NCI-H187 (cell line): ENCODE measurements at places on chromosomes 2 and 18.

GRCh38 chr18:3902676-3903075 is 452.7 kb downstream of the TGIF1 start:
- no peak for DNase-seq

DNA sequence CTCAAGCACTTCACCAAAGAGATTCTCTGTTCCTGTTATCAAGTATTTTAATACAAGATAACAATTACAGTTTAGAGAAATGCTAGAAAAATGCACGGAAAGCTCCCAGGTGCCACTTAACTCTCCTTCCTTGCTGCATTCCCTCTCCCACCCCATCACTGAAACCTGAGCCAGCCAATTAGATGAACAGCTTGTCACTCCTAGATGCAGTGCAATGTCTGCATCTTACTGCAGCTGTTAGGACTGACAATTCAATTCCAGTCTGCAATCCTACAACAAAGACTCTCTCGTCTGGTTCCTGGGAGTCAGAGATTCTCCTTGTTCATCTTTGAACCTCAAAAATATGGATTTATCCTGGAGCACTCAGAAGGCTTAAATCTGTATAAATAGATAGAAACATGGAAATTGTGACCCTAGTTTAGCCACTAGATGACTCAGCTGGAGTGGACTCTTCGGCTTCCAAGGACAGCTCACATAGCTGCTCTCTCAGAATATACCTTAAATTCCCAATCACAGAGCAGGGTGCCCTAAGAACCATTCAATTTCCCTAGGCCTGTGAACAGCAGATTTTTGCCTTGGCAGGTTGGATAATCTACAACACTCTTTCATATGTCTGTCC is 311.1 kb downstream of the NRXN1 start:
- peak; percentile 63 for DNase-seq

GRCh38 chr2:144027593-144027992 is 492.3 kb downstream of the ZEB2 start:
- DNase-seq, result no peak

GRCh38 chr2:58289029-58289428 is 47.9 kb upstream of the FANCL start:
- no peak for DNase-seq

GRCh38 chr18:13216092-13216582 is 2.4 kb upstream of the LDLRAD4 start:
- DNase-seq, result peak; percentile 29

- DNase-seq, result no peak
Observed at GRCh38 chr2:133365117-133365516, 203.1 kb downstream of the NCKAP5 start.

GRCh38 chr18:58842978-58843687 is 21.5 kb upstream of the ZNF532 start:
- DNase-seq, result no peak

DNA sequence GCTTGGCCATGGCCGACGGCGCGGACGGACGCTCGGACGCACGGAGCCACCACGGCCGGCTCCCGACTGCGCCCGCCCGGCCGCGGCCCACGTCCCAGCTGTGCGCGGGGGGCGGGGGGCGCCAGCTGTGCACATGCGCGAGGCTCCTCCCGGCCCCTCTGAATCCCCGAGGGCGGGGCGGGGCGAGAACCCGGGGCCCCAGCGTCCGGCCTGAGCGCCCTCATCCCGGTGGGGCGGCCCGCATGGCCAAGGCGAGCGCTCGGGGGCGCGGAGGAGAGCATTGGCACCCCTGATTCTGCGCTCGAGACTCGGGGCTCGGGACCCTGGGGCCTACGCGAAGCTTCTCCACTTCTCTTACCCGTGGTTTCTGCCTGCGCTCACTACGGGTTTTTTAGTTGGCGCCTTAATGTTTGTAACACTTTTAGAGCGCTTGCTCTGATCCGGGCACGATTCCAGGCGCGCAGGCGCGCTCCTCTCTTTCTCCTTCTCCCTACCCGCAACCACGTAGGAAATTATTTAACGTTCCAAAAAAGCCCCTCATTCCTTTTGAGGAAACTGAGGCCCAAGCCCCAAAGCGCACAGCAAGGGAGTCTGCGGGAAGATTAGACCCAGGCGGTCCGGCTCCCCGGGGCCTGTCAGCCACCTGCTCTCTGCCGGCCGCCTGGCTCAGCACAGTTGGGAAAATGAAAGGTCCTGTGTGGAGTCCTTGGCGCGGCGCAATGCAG is at the start of gene PXDN:
TSS of gene PXDN (minus strand) at position 70 of the 725 bp plus-strand sequence. CDS start at position 10, 60 bp downstream.
- no peak for DNase-seq

DNA sequence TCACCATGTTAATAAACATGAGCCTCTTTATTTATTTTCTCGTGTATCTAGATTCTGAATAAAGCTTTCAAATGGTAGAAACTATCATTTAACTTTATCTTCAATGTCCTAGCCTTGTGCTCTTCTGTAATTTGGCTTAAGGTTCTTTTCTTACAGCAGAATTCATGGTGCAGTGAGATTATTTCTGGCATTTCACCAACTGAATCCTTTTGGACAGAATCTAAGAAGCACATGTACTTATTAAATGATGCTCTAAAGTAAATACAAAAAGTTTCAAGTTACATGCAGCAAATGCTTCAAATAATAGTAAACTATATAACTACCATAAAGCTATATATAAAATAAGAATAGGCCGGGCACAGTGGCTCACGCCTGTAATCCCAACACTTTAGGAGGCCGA is 65.9 kb downstream of the AP1S3 start:
- DNase-seq, result no peak

GRCh38 chr2:241908686-241909420 is 39.3 kb downstream of the RTP5 start:
- no peak for DNase-seq

DNA sequence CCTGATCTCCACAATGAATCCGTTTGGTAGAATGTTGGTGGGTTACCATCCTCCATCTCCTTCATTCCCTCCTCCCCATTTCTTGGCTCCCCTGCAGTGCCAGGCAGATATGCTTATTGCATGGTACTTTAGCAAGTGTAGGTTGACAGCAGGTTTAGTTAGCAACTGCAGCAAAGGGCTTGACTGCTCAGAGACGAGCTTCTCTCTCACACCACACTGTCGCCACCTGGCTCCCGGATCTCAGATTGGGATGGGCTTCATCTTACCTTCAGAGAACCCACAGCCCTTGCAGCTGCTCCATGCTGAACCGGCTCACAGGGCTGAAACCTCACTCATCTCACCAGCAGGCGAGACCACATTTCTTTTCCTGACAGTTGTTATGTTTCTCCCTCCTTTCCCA is 88.8 kb downstream of the VWA3B start:
- DNase-seq, result no peak

DNA sequence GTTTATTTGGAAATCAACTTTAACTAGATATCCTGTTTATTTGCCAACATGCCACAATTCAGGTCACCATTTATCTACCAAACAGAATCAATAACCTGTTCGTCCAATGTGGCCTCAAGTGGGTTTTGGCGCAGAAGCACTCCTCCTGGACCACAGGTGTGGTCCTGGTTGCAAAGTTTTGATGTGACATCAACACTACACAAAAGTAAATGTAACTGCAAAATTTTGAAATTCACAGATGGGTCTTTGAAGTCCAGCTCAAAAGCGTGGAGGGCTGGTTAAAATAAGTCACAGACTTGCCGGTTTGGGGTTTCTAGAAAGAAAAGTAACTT is 474 bp upstream of the GCA start:
- DNase-seq, result no peak

- DNase-seq, result no peak
Observed at GRCh38 chr2:204972606-204973336, 427.5 kb downstream of the PARD3B start.

GRCh38 chr2:181812106-181812743 is 79.3 kb upstream of the ITPRID2 start:
- DNase-seq, result no peak

- no peak for DNase-seq
Observed at GRCh38 chr2:12152888-12153287, 406.5 kb downstream of the LPIN1 start.

DNA sequence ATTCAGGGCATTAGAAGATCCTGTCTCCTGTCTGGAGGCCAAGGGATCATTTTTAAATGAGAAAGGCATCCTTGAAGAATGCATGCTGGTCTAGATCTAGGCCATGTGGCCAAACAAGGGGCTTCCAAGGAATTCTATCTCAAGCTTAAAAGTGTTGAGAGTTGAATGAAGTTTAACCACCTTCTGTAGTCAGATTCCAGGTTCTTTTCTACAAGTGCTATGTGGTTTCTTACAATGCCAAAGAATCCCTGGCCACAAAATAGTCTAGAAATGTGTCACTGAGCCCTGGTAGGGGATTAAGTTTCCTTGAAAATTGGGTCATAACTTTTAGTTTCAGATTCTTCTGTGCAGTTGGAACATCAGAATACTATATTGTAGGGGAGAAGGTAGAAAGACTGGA is 640.7 kb upstream of the ACVR2A start:
- no peak for DNase-seq

GRCh38 chr18:48993586-48993985 is 42.8 kb upstream of the SMAD7 start:
- DNase-seq, result no peak

- no peak for DNase-seq
Observed at GRCh38 chr2:19807866-19808265, 93.9 kb downstream of the TTC32 start.

GRCh38 chr2:171545086-171545485 is 22.8 kb downstream of the CYBRD1 start:
- no peak for DNase-seq

DNA sequence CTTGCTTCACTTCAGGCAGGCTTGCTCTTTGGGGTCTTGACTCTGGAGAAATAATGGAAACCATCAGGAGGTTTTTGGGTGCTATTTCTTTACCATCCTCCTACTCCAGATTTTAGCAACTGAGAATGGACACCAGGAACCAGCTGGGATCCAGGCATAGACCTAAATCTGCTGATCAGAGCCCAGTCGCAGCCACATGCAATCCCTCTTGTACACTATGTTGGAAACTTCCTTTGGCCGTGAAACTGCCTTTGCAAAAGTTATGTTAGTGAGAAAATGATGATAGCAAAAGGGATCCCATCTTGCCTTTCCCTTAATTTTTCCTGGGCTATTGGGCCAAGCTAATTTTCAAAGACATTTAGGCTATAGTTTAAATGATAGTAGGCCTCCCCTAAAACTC is 158.8 kb upstream of the ARL4C start:
- no peak for DNase-seq

GRCh38 chr2:42321452-42322064 is 39.5 kb downstream of the COX7A2L start:
- DNase-seq, result no peak

- DNase-seq, result no peak
Observed at GRCh38 chr2:25301453-25302352, 40.0 kb downstream of the DNMT3A start.

- peak; percentile 68 for DNase-seq
Observed at GRCh38 chr2:11829947-11830707, 83.7 kb downstream of the LPIN1 start.

DNA sequence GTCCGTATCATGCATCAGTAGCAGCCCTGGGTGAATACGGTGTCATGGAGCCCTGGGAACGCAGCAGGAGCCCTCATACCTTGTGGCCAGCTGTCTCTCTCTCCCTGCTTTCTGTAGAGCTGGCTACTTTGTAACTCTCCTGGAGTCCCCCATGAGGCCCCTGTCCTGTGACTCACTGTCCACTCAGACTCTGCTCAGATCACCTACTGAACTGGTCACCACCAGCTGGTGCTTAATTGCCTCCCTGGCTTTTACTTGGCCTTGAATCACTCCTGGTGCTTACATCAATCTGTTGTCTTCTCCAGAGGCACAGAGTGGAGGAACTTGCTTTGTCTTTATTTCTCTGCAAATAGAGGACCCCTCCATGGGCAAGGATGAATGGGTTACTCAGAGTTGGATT is 172.7 kb downstream of the HRH4 start:
- DNase-seq, result no peak

DNA sequence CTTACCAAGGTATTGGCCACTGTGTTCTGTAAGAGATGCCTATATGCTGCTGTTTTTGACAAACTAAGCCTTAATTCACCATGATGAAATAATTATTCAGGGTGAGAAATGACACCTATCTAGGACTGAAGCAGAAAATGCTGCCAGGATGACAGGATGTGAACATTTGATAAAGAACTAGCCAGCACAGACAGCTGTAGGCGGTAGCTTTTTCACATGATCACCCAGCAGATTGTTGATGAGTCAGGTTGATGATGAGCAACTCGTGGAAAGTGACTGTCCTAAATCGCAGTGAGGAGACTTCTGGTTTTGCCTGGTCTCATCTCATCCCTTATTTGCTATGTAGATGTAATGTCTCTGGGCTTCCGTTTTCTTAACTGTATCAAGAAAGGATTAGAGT is 144.1 kb downstream of the PRPF40A start:
- DNase-seq, result no peak

- no peak for DNase-seq
Observed at GRCh38 chr2:241568726-241569125, 10.2 kb downstream of the BOK start.

DNA sequence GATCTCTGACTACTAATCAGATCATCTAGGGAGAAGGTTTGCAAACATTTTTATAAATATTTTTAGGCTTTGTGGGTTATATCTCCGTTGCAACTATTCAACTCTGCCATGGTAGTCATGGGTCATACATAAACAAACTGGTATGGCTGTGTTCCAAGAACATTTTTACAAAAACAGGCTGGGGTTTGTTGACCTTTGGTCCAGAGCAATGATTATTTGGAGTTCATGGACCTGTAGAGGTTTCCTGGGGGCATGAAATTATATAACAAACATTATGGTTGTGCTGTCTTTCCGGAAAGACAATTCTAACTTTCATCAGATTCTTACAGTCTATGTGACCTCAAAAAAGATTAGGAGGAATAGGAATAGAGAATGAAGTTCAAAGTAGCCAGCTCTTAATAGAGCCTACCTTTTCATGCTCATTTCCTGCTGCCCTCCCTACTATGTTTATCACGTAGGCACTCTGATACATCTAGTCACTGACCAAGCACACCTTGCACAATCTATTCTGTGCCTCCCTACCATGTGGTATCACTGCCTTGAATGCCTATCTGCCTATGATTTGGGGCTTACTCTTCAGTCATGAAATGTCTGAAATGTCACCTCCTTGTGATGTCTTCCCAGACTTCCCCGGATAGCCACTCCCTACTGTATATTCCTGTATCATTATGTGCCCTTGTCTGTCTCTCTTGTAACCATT is 102.4 kb upstream of the SCN1A start:
- DNase-seq, result no peak

DNA sequence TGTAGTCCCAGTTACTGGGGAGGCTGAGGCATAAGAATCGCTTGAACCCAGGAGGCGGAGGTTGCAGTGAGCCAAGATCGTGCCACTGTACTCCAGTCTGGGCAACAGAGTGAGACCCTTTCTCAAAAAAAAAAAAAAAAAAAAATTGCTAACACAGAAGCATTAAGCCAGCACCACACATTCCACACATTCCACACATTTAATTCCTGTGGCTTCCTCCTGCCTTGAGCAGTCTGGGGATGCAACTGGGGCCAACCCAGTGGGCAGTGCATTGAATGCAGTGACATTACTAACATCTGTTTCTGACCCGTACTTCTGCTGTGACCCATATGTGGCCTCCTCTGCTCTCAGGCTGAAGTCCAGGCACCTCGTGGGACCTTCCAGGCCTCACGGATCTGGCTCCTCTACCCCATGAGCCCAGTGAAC is 107.0 kb downstream of the BCL2L11 start:
- no peak for DNase-seq

GRCh38 chr2:15701991-15702390 is 110.3 kb downstream of the DDX1 start:
- no peak for DNase-seq

- no peak for DNase-seq
Observed at GRCh38 chr2:36812196-36812595, 115.7 kb downstream of the VIT start.

- DNase-seq, result no peak
Observed at GRCh38 chr2:86186431-86186830, 8.8 kb downstream of the IMMT start.

GRCh38 chr18:38933322-38933721 is 1367.7 kb upstream of the CELF4 start:
- no peak for DNase-seq
